ENCODE measurements at places on chromosomes 2 and 18.

- DNase-seq = no peak
These were observed 22.6 kb downstream of the PLEK start for GRCh38 chr2:68387408-68388350.

GRCh38 chr2:64861452-64862397, 127.5 kb upstream of the SLC1A4 start:
- DNase-seq = no peak

GRCh38 chr2:42367835-42368234, 6.8 kb upstream of the COX7A2L start:
- no peak for DNase-seq

- DNase-seq = no peak
These were observed 85.5 kb downstream of the MALT1 start for GRCh38 chr18:58756596-58757240.

- DNase-seq = no peak
These were observed 24.2 kb downstream of the NEU4 start for GRCh38 chr2:241833101-241833663.

- no peak for DNase-seq
These were observed 19.4 kb upstream of the RNF138 start for GRCh38 chr18:32072321-32072720.
